EH (cell line): ENCODE measurements at places on chromosomes 4 and X.

DNA sequence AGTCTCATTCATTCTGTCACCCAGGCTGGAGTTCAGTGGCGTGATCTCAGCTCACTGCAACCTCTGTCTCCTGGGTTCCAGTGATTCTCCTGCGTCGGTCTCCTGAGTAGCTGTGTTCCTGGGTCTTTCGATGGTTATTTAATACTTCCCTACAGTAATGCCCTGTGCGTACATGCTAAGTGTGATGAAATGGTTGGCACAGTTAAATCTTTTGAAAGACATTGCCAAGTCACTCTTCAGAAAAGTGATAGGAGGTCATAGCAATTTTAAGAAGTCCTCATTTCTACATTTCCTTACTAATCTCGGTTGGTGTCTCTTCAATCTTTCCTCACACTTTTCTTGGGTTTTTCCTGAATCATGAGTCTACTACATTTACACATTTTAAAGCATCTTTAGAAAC lies 14.4 kb downstream of the HTT-AS start:
- DNase-seq = no peak

GRCh38 chr4:10023050-10023419 lies 1.7 kb upstream of the SLC2A9 start:
- DNase-seq = no peak

GRCh38 chr4:131159261-131159660 lies 1989.8 kb upstream of the PCDH10 start:
- no peak for DNase-seq

GRCh38 chr4:101870874-101871273 lies 80.3 kb downstream of the BANK1 start:
- no peak for DNase-seq

DNA sequence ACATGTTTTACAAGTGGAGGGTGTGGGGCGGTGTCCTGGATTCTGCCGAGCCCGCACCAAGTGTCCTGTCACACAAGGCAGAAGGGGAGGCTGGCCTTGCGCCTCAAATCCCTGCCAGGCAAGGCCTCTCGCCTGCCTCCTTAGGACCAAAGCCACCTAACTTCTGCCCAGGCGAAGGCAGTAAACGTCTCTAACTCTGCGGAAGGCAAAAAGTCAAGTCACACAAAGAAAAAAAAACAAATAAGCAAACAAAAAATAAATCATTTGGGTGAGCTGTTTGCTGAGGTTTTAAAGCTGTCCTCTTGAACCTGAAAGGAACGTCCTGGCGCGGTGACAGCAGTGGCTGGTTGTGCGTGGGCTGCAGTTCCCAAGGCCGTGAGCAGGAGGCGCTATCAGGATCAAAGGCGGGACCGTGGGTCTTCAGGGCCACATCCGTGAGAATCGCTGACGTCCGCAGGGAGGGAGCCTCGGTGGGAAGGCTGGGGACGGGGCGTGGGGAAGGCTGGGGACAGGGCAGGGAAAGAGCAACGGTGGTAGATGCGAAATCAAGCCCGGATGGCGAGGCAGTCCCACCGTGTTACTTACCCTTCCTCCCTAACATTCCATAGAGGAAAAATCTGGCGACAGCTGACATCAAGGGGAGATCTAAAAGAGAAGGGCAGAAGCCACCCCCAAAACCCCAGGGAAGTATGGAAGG lies 99.1 kb downstream of the TRAPPC11 start:
- no peak for DNase-seq

DNA sequence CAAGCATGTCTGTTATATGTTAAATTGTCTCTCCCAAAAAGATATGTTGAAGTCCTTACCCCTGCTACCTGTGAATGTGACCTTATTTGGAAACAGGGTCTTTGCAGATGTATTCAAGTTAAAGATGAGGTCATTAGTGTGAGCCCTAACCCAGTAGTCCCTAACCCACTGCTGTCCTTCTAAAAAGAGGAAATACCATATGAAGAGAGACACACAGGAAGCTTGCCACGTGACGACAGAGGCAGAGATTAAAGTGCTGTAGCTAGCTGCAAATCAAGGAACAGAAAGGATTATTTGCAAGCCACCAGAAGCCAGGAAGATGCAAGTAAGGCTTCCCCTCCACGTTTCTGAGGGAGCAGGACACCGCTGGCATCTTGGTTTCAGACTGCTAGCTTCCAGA lies 150.1 kb downstream of the HNRNPD start:
- DNase-seq = no peak

DNA sequence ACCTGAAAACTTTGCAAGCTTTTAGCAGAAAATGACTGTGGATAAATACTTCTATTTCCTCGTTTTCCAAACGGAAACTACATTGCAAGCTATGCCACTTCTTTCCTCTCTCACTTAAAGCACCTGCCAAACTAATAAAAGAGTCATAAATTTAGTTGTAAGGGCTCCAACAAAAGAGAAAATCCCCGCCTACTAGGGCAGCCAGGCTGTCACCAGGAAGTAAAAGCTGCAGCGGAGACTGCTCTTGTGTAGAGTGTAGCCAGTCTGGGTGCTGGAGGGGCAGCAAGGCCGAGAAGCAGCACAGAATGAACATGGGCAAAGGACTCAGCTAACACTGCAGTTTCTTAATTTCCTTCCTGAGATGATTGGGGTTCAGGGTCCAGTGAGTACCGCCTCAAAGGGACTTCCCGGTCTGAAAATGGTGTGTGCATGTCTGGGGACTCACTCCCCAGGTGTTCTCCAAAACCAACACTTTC lies 89.3 kb upstream of the MAML3 start:
- no peak for DNase-seq

GRCh38 chrX:129006491-129006890 lies 516.8 kb downstream of the SMARCA1 start:
- DNase-seq = no peak

- peak; percentile 78 for DNase-seq
Measured at GRCh38 chr4:145936997-145937901, 1.4 kb downstream of the ZNF827 start.

DNA sequence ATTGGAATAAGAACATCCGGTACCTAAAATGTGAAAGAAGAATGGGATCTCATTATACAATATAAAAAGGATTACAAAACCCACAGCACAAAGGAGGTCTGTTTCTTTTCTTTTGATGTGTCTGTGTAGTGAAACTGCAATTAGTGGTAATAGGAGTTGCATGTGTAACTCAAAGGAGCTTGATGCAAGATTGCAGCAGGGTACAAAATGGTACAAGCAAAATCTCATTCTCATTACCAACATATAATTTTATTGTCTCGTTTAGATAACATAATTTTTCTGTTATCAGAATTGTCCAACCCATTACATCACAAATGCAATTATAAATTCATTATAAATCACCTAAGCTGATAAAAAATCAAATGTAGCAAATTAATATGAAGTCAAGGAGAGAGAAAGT lies 47.1 kb upstream of the CCSER1 start:
- no peak for DNase-seq

DNA sequence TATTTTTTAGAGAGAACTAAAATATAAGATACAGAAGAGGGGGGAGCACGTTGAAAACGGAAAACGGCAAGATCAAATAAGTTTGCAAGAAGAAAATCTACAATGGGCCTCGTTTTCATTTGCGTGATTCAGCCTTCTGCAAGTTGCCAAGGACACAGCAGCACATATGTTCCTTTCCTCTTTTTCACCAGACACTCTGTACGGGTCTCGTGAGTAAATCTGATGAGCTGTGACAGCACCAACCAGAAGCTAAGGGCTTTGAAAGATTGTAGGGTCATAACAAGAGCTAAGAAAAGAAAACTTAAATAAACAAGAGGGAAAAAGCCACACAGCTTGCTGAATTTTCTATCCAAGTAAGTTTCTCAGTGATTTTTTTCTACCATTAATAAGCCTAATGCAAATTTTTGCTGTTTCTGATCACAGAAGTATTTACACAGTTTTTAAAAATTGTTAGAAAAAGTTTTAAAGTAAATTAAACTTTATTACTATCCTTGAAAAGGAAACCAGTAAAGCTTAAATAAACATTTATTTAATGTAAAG lies 63.4 kb downstream of the SCML2 start:
- DNase-seq = peak; percentile 11

GRCh38 chr4:44668526-44668925 lies 9.7 kb upstream of the GUF1 start:
- DNase-seq = no peak

- DNase-seq = no peak
Measured at GRCh38 chrX:64456828-64457227, 61.6 kb upstream of the MTMR8 start.
